ENCODE measurements at places on chromosomes 4 and X.

DNA sequence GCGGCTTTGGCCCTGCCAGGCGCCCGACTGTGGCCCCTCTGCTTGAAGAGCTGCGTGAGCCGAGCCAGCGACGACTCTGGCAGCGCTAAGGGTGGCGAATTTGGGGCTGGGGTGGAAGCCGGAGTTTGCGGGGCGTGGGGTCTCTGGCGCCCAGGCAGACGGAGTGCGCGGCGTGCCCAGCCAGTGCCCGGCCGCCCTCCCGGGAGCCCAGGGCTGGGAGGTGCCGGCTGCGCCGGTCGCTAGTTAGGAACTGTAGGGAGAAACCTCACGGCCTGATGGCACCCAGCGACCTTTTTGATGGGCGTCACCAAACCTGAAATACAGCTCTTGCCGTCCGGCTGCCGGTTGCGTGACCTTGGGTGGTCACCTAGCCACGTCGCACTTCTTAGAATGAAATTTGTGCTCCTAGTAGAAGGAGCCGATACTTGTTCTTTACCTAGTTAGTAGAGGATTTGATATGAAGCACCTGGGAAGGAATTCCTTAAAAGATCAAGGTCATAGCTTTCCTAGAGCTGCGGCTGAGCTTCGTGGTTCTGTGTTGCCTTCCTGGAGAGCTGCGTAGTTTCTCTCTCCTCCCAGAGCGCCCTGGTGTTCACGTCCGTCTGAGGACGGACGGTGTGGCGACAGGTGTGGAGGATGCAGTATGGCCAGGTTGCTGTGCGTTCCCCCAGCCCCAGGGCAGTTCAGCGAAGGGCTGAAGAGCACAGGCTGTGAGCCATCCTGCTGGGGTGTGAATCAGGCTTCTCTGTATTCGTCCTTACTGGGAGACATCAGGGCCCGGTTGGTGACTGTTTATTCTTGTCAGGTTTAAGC lies 680 bp downstream of the MAEA start:
- DNase-seq = no peak

DNA sequence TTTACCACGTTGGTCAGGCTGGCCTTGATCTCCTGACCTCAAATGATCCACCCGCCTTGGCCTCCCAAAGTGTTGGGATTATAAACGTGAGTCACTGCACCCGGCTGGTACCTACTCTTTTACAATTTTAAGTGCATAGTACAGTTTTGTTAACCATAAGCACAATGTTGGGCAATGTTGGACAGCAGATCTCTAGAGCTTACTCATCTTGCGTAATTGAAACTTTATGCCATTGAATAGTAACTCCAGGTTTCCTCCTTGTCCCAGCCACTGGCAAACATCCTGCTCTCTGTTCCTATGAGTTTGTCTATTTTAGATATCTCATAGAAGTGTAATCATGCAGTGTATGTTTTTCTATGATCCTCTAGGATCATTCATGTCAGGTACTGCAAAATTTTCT lies 9.3 kb upstream of the CPE start:
- no peak for DNase-seq

DNA sequence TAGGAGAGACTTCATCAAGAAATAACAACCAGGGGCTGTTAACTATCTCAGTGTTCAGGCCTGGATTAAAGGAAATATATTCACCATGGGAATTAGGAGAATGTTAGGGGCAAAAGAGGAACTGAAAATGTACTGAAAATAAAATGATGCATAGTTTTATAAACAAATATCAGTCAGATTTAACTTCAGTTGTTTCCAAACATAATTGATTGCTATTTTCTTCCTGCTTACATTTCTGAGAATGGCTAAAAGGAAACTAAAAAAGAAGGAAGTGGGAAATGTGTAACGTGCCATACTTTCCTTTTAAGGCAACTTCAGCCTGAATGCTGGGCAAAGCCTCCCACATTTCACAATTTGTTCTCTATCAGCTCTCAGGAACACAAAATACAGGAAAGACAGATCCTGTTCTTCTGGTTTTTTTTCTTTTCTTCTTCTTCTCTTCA lies 178.1 kb downstream of the MAML3 start:
- DNase-seq = no peak

- DNase-seq = no peak
Measured at GRCh38 chrX:135420831-135421230, 913 bp upstream of the SMIM10L2A start.

- DNase-seq = no peak
Measured at GRCh38 chr4:47084795-47085194, 53.4 kb downstream of the GABRB1 start.

GRCh38 chr4:128289523-128290158 lies 2.0 kb upstream of the PGRMC2 start:
- no peak for DNase-seq

DNA sequence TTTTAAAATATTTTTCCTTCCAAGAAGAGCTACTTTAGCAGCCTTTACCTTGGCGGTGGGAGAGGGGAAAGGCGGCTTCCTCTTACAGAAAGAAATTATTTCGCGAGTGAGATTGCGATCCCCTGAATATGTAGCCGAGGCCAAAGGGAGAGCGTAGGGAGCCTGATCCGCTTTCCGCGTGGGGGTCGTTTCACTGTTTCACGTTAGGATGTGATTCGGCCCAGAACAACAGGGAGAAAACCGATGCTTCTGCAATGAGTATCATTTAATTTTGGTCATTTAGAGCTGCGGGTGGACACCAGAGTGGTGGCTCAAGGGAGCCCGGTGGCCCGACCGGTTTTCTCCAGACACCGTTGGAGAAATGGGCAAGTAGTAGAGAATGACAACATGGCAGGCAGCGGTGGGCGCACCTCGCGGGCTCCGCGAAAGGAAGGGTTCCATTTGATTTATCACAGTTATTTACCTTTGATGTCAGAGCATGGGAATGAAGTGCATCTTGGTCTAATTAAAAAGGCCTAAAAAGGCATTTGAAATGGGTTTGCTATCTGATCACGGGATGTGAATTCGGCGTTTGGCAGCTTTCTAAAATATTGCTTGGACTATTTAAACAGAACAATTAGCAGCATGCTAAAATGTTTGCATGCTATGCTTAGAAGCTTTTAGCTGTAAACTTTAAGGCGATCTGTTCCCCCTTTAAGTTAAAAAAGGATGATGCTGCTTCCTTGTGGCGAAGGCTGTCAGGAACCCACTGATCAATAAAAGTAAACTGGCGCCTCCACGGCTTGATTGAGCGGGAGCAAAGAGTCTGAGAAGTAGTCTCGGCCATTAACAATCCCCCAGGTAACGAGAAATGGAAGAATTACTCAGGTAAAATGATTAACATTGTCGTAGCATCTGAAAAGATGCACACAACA lies 2.0 kb upstream of the PCDH19 start:
- DNase-seq = no peak

- no peak for DNase-seq
Measured at GRCh38 chrX:133412246-133412645, 3.0 kb downstream of the GPC4 start.

DNA sequence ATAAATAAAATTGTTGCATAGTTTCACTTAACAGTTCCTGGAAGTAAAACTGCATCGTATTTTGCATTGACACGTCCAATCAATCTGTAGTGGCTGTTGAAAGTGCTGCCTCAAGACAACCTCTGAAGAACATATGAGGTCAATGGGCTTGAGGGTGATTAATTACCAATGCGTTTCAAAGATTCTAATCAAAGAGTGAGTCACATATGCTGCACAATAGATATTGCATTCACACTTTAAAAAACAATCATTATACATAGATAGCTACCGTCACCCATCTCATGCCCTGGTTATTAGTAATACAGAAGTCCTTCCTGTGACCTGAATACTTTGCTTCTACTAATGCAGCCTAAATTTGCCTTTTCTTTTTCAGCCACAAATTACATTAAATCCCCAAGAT lies 743.3 kb upstream of the SLIT2 start:
- no peak for DNase-seq

DNA sequence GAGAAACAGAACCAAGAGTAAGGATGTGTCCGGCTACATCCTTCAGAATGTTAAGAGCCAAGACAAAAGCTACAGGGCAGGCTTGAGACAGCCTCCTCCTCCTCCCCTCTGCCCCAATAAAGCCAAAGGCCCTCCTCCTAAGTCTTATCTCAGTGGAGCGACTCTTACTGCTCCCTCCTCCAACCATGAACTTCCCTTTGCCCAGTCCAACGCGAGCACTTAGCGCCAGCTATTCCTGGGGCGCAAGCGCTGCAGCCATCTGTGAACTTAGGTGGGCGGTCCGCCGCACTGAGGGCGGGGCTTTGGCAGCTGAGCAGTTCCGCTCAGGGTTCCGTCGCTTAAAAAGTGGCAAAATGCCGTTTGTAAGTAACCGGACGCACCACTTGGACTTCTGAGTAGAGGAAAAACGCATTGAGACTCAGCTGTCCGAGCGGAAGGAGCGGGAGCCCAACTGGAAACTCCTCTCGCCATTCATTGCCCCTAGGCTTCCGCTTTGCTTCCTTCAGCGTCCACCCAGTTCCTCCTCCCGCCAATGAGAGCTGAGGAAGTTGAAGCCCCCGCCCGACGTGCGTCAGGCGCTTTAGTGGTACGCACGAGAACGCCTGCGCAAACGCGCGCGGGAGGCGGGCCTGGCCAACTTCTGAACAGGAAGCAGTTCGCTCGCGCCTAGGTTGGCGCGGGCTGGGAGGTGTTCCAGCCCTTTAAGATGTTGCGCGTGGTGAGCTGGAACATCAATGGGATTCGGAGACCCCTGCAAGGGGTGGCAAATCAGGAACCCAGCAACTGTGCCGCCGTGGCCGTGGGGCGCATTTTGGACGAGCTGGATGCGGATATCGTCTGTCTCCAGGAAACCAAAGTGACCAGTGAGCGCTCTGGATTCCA lies at the start of gene APEX2:
TSS of gene APEX2 (plus strand) at position 647 of the 882 bp plus-strand sequence. CDS start at position 707, 60 bp downstream.
- DNase-seq = peak; percentile 67

GRCh38 chrX:12771445-12772069 lies 19.7 kb upstream of the PRPS2 start:
- DNase-seq = no peak

DNA sequence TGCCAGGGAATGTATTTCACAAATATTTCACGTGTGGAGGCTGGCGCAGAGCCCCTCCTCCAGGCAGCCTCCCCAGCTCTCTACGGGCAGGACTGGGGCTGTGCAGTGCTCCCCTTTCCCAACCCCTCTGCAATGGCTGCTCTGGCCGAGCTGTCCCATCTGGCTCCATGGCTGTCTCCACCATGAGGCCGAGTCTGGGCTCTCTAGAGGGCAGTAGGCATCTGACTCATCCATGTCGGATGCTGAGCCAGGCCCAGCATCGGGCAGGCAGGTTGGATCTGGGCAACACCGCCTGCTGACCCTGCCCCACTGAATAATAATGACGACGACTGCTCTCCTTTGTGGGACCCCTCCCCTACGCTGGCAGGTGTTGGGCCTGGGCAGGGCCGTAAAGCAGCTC lies 11.0 kb upstream of the SH3TC1 start:
- DNase-seq = no peak

- DNase-seq = no peak
Measured at GRCh38 chr4:80279751-80280150, 13.3 kb downstream of the FGF5 start.

DNA sequence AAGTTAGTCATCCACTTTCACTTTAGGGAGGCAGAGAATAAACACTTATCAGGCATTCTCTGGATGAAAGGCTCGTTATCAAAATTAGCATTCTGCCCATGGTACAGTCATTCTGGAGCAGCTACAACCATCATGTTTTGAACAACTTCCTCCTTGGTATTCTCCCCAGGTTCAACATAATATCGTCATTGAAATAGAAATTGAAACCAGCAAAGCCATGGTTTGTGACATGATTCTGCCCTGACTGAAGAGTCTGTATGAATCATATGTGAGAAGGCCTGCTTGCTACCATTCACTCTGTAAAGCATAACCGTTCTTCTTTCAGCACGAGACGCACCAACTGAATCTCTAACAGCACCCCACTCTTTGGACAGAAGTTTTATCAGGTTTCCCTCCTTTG lies 127.5 kb upstream of the RADX start:
- no peak for DNase-seq

- DNase-seq = no peak
Measured at GRCh38 chrX:7065473-7065872, 82.0 kb upstream of the STS start.

Data from iPS DF 19.7 (cell line).